ENCODE measurements at places on chromosomes 2 and 18. TPM values are rescaled to one million over a fixed set of nuclear protein-coding genes. Genes with fewer than 3 reads are reported as not detected.

DNA sequence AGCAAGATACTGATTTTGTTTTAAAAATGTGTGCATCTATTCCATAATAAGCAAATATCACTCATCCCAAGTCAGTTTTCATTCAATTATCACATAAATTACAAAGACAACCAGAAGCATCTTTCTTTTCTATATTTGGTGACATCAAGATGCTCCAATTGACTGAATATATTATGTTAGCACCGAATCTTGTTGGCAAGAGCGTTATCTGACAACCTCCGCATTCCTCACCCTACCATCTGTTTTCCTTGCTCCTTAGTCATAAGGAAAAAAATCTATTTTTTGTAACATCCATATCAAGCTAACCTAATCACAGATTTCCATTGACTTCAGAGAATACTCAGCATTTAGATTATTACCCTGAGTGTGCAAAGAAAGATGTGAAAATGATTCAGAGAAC is 212.2 kb upstream of the KYNU start:
- H3K4me1 ChIP-seq = no peaks in the 10 kb centered on the region
- DNase-seq = no peak
- no peak overlapping the region for H3K27ac ChIP-seq
- no peaks in the 10 kb centered on the region for H3K27me3 ChIP-seq

GRCh38 chr18:9437672-9438071 is 37.6 kb upstream of the RALBP1 start:
- no peak overlapping the region for H3K27ac ChIP-seq
- peaks cover 13% of the 10 kb centered on the region for H3K4me1 ChIP-seq
- DNase-seq = no peak
- no peak overlapping the region for H3K4me3 ChIP-seq
- no peaks in the 10 kb centered on the region for H3K27me3 ChIP-seq
- H3K36me3 ChIP-seq = no peaks in the 10 kb centered on the region

DNA sequence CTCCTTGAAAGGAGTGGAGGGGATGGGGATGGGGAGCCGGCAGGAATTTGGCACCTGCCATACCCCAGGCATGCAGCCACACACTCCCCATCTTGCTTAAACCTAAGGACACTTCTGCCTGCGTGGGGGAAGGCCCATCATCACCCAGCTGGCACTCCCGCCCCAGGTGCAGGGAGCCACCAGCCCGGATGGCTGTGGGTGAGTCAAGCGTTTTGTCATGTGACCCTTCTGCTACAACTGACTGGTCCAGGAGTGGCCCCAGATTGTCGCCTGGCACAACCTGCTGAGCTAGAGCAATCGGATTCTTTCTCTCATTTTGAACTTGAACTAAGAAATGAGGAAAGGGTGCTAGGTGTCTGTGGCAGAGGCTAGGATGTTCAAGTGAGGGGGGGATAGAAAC is 61.3 kb downstream of the TSN start:
- no peaks in the 10 kb centered on the region for H3K36me3 ChIP-seq
- DNase-seq = no peak
- H3K27ac ChIP-seq = no peak overlapping the region
- H3K27me3 ChIP-seq = no peaks in the 10 kb centered on the region

SLC16A14 gene
- total RNA-seq = 4.9 TPM

HOXD4 gene
- not detected for total RNA-seq

DSG2 gene
- total RNA-seq = 42.0 TPM
